ENCODE measurements at places on chromosomes 4 and X. TPM values are rescaled to one million over a fixed set of nuclear protein-coding genes. Genes with fewer than 3 reads are reported as not detected.
A peak's percentile ranks its signal among the peaks of the same experiment; 100 is the strongest.

GRCh38 chr4:44983083-44983482, 256.7 kb upstream of the GNPDA2 start:
- no peak for DNase-seq

DNA sequence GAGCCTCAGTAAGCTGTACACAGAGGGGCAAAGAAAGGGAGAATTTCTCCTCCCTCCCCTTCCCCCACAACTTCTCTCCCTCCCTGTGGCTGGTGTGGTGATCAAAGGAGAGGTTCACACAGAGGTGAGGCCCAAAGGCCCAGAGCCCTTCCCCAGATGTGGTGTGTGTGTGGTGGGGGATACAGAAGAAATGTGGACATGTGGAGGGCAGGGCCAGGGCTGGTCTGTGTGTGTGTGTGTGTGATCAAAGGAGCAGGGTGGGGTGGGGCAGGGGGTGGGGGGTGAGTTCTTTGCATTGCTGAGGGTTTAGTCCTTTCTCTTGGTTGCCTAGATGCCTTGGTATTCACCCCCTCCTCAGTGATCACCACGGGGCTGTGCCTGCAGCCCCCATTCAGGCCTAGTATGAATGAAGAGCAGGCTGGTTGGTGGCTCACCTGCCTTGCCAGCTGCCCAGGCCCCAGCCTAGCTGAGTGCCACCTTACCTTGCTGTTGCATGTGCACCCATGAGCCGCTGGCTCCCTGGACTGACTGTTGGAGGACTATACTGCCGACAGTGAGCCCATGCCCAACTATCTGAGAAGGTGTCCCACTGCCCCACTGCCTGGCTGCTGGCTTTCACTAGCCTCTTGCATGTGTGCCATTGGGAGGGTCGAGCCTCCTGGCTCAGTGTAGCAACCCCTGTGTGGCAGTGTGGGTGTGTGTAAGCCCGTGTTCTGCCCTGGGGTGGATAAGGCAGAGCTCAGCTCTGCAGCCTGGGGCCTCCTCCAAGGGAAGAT, 101.9 kb downstream of the EFNB1 start:
- DNase-seq, result no peak

DNA sequence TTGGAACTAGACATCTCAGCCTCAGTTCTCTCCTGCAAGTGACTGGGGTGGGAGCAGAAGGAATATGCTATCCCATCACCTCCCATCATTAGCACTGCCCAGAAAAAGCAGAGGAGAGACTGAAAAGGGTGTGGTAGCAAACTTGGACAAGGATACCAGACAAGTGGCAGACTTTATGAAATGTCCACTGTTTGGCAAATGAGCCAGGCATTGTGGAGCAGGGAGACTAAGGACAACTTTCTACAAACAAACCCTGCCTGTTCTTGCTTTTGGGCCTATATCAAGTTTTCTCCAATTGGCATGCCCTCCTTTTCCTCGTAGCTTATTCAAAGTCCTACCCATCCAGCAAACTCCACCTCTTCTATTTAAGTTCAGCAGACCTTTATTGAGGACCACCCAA, 41.6 kb downstream of the ZCCHC12 start:
- DNase-seq, result no peak

DNA sequence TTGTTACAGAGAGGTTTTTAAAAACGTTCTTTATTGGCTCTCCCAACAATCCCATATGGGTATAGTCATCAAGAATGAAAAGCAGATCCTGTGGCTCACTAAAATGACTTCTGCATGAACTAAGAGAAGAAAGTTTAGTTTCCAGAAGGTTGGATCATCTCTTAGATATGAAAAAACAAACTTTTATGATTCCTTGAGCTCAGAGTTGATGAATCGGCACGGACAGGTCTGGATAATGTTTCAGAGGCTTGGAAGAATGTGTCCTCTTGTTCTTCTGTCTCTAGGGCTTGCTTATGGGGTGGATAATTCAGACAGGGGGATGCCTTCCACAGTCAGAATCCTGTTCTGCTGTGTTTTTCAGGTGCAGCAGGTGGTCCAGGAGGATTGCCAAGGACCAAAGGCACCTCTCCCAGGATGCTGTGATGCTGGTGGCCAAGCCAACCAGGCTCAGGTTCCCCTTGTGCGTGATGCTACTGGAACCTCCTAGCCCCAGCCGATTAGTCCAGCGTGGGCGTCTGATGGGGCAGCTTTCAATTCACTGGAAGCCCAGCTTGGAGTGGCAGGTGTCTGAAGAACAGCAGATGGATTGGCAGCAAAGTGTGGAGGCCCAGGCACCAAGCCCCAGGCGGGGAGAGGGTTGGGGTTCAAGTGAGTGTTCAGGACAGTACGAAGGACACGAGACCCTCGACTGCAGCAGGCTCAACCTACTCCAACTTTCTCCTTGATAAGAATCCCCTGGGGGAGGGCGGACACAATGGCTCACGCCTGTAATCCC, 30.3 kb downstream of the CCKAR start:
- no peak for DNase-seq

GRCh38 chrX:55451990-55452832, at the start of gene MAGEH1:
Gene MAGEH1 (plus strand): TSS chrX:55452127. CDS start chrX:55452375, 248 bp downstream.
- peak; percentile 9 for DNase-seq

DNA sequence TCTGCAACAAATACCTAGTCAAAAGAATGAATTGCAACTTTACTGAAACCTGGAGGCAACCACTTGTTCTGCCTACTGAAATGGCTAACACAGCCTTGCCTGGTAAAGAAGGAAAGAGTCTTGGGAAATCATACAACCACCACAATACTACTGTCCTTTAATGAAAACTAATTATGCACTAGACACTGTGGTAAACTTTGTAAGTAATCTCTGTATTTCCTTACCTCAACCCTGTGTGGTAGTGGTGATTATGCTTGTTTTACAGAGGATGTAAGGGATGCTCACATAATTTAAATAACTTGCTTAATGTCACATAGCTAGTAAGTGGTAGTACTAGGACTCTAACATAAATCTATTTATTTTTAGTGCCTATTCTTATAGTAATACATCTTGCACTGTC, 44.7 kb downstream of the TMEM156 start:
- no peak for DNase-seq

GRCh38 chr4:165602621-165603020, 223.8 kb downstream of the CPE start:
- DNase-seq, result no peak

GRCh38 chr4:173748353-173748752, 218.3 kb upstream of the HAND2 start:
- no peak for DNase-seq

DNA sequence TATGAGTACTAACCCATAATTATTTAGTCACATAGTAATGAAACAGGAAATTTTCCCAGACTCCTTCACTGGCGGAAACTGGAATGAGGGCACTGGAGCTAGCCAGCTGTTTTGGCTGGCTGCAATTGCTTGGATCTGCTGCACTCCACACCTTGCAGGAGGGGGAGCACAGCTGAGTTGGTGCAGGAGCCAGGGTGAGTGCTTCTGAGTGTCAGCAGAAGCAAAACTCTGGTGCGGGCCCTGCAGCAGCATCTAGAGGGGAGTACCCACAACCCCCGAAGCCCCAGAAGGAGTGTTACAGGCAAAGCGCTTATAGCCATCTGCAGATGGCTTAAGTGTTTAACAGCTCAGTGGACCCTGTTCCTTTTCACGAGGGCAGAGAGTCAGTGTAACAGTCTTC, 96.1 kb downstream of the RPA4 start:
- no peak for DNase-seq

DNA sequence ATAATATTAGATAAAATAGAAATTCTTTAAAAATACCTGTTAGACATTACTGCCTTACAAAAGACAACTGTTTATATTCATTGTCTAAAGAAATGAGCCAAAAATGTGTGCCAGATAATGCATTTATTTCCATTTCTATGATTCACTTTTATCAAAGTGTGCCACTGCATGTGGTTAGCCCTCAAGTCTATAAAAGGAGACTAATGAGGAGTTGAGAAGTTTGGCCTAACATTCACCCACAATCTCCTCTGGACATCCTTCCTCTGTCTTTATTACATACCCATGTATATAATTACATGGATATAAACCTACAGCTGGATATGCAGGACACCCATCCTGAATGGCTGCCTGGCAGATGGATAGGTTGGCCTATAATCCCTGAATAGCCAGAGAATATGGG, 42.6 kb upstream of the PDE5A start:
- DNase-seq, result no peak

DNA sequence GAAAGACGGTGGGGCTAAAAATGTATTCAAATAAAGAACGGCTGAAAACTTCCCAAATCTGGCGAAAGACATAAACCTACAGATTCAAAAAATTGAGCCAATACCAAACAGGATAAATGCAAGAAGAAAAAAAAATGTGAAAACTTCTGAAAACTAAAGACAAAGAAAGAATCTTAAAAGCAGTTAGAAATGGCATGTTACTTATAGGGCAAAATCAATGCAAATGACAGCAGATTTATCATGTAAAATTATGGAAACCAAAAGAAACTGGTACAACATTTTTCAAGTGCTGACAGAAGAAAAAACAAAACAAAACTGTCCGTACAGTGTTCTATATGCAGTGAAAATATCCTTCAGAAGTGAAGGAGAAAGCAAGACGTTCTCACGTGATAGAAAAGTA, 239.0 kb downstream of the PDGFC start:
- no peak for DNase-seq

DNA sequence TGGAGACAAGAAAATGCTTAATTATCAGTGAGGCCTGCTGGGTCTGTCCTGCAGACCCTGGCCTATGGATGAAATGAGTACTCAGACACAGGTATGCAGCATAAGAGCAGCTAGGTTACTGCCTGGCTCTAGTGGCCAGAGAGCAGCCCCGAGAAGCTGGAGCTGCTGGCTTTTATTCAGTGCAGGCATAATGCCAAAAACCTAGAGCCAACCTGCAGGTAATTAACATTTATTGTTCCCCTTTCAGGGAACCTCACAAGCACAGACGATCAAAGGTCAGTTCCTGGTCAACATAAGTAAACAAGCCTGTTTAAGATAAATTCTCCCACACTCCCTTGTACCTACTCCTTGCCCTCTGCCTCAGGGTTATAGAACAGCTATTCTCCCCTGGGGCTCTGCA, 13.3 kb downstream of the IDS start:
- DNase-seq, result no peak

GRCh38 chr4:115360431-115360830, 247.0 kb upstream of the NDST4 start:
- no peak for DNase-seq

GRCh38 chr4:75948822-75949444, 8.1 kb upstream of the NAAA start:
- DNase-seq, result no peak

- DNase-seq, result no peak
Observed at GRCh38 chr4:24858026-24858425, 54.8 kb downstream of the CCDC149 start.

DNA sequence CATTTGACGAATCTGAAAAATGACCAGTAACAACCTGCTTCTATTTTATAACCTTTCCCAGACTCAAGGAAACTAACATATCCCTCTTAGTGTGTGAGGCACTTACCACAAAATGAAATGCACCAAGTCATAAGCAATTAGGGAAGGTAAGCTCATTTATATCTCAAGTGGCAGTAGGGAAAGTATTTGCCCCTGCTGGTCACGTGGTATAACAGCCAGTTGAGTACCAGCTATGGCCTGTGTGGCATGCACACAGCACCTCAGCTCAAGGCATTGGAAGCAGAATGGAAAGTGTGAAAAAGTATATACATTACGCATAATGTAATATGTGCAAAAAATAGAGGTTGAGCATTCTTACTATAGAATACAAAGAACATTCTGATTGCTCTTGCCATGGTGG, 178.3 kb upstream of the GYPA start:
- DNase-seq, result no peak

DNA sequence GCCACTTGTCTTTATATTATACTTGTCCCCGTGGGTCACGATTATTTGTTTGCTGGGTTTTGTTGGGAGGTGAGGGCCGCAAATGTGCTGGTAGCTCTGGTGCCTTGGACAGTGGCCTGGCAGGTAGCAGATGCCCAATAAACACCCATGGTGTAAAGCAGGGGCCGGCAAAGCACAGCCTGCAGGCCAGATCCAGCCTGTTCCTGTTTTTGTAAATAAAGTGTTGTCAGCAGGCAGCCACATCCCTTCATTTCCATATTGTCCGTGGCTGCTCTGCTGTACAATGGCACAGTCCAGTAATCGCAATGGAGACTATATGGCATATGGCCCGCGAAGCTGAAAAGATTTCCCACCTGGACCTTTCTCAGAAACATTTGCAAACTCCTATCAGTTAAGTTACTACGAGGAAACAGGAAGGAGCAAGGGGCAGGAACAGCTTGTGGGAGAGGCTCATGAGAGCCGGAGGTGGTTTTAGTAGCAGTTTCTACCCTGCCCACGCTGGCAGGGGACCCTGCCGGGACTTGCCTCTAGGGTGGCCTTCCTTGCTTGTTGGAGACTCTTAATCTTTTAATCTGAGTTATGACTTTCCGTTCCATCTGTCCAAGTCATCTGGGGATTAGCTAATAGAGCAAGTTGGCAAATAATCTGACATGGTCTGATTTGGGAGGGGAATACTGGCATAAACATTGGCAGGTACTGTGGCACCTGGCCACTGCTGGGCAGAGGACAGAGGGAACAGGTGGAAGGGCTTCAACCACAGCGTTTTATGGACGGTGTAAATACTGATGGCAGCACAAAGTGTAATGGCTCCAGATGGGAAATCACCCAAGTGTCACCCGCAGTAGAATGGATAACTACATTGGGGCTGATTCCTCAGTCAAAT, 19.6 kb downstream of the CLCN4 start:
- DNase-seq, result no peak

DNA sequence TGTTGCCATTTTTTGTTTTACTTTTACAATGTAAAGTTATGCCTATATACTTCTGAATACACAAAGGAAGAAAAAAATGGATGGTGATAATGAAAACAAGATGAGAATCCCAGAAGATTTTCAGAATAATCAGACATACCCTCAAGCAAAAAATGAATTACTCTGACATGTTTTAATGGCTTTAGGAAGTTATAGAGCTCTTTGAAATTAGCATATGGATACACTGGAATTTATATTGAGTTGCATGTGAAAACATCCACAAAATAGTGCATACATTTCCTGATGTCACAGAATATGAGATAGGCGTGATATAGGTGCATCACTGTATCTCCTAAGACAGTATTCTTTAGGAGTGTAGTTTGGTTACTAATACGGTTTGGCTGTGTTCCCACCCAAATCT, 351.3 kb downstream of the SLC7A11 start:
- no peak for DNase-seq

- DNase-seq, result no peak
Observed at GRCh38 chrX:41014776-41015360, 70.4 kb upstream of the USP9X start.

- DNase-seq, result no peak
Observed at GRCh38 chrX:38805432-38806389, 4.5 kb downstream of the MID1IP1 start.

- DNase-seq, result no peak
Observed at GRCh38 chr4:108320061-108320460, 151.3 kb upstream of the LEF1 start.

- DNase-seq, result no peak
Observed at GRCh38 chr4:5472160-5472591, 236.2 kb downstream of the EVC2 start.

RHOXF2 gene
- total RNA-seq, result not detected

GSX2 gene
- not detected for total RNA-seq

IGSF1 gene
- 1.7 TPM for total RNA-seq

SASH3 gene
- total RNA-seq, result not detected

ARMCX6 gene
- total RNA-seq, result 57.6 TPM

SSX2B gene
- total RNA-seq, result not detected

SPARCL1 gene
- total RNA-seq, result not detected

SPATA4 gene
- total RNA-seq, result not detected

CLCN4 gene
- 5.7 TPM for total RNA-seq

ADH4 gene
- total RNA-seq, result not detected

RASGEF1B gene
- 0.10 TPM for total RNA-seq

CORIN gene
- total RNA-seq, result 0.19 TPM

HOPX gene
- total RNA-seq, result 1.8 TPM

MAGEE1 gene
- total RNA-seq, result 3.3 TPM

CDKL5 gene
- total RNA-seq, result 3.9 TPM

BEX1 gene
- total RNA-seq, result 0.68 TPM

Measured in glomerular endothelial cell (primary cell).